Muscle of leg (tissue), 16 donors: ENCODE measurements at places on chromosomes 6 and 20.
A peak's percentile ranks its signal among the peaks of the same experiment; 100 is the strongest.

DNA sequence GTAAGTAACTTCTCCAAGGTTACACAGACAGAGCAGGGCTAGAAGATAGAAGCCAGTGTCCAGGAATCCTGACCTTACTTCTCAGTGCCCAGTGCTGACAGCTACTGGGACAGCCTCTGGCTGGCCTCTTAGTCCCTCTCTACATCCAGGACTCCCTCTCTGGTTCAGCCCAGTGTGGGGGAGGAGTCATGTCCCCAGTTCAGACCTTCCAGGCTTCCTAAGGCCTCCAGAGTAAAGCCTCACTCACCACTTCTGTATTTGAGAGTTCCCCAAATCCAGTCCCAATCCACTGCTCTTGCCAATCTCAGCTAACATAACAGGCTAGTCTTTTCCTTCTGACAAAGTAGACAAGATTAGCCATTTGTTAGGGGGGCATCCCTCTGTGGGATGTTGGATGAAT is 36.9 kb upstream of the EPB41L1 start:
- DNase-seq, result peak; percentile 43

- DNase-seq, result peak; percentile 90
Observed at GRCh38 chr20:47682028-47682783, 103.1 kb downstream of the SULF2 start.

DNA sequence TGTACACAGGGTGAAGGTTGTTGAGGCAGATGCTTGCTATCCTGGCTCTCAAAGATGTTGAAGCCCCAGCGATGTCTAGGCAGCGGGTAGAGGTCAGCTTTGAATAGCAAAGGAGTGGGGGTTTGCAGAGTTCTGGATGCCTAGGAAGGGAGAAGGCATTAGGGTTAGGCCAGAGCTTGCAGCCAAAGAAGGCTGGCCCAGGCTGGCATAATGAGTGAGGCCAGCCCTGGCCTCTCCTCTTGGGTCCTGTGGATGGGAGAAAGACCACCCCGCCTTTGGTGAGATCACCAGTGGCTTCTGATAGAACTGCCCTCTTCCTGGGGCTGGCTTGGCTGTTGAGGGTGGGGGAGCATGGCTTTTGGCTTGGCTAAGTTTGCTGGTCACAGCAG is 406 bp upstream of the WFDC5 start:
- no peak for DNase-seq

DNA sequence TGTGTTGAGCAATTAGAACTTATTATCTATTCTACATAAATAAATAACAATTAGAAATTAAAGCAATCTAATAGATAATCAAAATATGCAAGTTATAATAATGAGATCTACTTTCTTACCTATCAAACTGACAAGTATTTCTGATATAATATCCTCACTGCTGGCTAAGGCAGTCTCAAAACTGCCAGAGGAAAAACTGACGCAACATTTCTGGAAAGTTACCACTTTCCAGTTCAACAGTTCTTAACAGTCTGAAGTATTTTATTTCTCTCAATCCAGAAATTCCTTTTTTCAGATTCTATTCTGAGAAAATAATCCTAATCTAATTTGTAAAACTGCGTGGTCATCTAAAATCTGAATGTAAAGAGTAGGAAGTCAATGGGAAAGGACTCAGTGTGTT is 121.0 kb downstream of the TRDN start:
- peak; percentile 57 for DNase-seq

- DNase-seq, result peak; percentile 12
Observed at GRCh38 chr6:161901740-161902426, 628.0 kb upstream of the AGPAT4 start.

- DNase-seq, result no peak
Observed at GRCh38 chr6:5157621-5158138, 72.5 kb downstream of the PPP1R3G start.

- no peak for DNase-seq
Observed at GRCh38 chr6:31152781-31153180, 4.8 kb downstream of the CCHCR1 start.

GRCh38 chr6:147970970-147971369 is 371.7 kb upstream of the SASH1 start:
- DNase-seq, result no peak

- no peak for DNase-seq
Observed at GRCh38 chr6:156928126-156928525, 150.9 kb downstream of the ARID1B start.

DNA sequence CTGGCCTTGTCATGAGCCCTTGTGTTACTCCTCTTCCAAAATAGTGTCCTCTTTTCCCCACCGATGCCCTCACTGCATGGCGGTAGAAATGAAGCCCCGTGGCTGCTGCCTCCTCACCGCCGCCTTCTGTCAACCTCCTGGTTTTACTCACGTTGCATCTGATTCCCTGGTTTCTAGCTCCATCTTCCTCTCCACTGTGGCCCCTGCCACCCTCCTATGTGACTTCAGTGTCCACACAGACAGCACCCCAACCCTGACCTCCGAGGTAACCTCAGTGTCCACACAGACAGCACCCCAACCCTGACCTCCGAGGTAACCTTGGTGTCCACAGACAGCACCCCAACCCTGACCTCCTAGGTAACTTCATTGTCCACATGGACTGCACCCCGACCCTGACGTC is 122.8 kb upstream of the THBS2 start:
- DNase-seq, result no peak

DNA sequence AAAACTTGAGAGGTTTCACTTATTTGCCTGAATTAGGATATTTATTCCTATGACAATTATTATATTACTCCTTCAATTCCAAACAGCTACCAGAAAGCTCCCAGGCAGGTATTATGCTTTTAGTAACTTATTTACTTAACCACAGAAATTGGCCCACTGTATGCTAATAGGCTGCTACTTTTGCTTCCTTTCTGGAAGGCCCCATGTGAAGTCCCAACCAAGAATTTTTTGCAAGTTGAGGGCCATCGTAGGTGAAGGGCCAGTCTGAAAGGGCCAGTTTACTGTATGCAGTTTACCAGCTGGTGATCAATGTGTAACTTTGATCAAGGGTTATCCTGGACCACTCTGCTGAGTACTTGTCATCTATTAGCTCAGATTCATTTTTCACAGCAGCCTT is 45.0 kb downstream of the EDN1 start:
- DNase-seq, result no peak

DNA sequence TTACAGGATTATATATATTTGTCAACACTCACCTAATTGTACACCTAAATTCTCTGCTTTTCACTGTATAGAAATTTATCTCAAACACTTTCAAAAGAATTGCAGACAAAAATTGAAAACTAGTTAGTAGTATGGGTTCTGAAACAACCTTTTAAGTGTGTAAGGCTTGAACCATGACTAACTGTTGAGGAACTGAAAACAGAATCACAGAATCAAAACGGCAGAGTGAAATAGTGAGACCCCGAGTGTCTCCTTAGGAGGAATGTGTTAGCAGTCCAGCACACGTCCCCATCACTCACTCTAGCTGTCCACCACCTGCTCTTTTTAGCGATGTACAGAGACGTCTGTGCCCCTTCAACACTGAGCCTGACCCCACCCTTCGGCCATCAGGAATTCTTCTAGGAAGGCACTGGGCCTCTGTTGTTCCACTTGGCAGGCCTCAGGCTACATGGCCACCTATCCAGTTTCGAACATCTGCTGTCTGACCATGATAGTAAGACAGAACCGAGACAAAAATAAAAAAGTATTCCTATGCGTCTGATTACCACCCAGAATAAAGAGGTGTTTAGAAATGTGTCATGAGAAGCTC is 227.4 kb downstream of the C6orf118 start:
- peak; percentile 86 for DNase-seq

DNA sequence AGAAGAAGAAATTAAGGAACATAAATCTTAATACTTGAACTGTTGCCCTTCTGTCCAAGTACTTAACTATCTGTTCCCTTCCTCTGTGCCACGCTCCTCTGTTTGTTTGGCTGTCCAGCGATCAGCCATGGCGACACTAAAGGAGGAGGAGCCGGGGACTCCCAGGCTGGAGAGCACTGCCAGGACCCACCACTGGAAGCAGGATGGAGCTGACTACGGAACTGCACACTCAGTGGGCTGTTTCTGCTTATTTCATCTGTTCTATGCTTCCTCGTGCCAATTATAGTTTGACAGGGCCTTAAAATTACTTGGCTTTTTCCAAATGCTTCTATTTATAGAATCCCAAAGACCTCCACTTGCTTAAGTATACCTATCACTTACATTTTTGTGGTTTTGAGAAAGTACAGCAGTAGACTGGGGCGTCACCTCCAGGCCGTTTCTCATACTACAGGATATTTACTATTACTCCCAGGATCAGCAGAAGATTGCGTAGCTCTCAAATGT is 17.1 kb downstream of the IRF4 start:
- peak; percentile 72 for DNase-seq

- DNase-seq, result peak; percentile 58
Observed at GRCh38 chr6:161139766-161140553, 133.9 kb downstream of the AGPAT4 start.

GRCh38 chr6:112725541-112726085 is 378.5 kb downstream of the RFPL4B start:
- no peak for DNase-seq

- peak; percentile 94 for DNase-seq
Observed at GRCh38 chr20:51447097-51447764, 95.3 kb downstream of the NFATC2 start.

- no peak for DNase-seq
Observed at GRCh38 chr6:142935553-142936517, 9.1 kb downstream of the HIVEP2 start.

GRCh38 chr6:579339-579738 is 77.6 kb downstream of the HUS1B start:
- DNase-seq, result peak; percentile 30

- DNase-seq, result no peak
Observed at GRCh38 chr20:44796311-44796710, 14.0 kb downstream of the RIMS4 start.

GRCh38 chr6:24749297-24749696 is 25.4 kb upstream of the GMNN start:
- peak; percentile 34 for DNase-seq

DNA sequence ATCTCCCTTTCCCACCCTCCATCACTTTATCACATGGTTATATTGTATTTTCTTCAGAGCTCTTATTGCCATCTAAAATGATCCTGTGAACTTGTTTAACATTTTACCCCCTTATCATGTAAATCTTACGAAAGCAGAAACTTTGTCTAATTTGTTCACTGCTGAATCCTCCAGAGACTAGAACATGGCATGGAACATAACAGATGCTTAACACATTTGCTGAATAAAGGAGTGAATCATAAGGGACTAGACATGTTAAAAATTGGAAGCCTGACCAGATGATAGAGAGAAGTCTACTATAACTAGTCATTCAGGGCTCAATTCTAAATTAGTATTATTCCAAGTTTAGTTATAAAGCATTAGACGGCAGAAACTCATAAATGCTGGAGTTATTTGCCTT is 73.3 kb downstream of the MAN1A1 start:
- DNase-seq, result no peak

DNA sequence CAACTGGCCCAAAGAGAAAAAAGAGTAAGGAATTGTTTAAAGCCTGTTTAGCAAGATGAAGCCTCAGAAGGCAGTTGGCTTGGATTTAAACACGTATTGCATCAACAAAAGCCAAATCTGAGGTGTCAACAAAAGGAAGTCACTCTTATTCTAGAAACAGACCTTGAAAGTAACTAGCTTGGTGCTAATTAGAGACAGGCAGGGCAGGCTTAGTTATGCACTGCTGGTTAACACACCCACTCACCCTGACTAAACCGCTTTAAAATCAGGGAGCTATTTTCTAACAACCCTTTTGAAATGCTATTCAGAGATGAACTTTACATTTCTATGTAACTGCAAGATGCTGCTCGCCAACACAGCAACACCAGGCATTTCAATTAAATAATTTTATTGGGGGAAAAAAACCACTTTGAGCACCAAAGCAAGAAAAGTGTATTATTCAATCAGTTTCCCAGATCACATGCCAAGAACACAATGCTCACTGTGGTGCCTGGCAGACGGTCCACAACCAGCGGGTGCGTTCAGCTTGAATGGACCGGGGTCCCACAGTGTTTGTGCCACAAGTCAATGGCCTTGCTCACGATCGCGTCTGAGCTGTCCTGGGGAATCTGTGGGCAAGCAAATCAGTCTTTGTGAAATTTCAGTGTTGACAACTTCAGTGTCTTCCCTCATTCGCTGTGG is 23.6 kb downstream of the TBC1D7 start:
- no peak for DNase-seq

DNA sequence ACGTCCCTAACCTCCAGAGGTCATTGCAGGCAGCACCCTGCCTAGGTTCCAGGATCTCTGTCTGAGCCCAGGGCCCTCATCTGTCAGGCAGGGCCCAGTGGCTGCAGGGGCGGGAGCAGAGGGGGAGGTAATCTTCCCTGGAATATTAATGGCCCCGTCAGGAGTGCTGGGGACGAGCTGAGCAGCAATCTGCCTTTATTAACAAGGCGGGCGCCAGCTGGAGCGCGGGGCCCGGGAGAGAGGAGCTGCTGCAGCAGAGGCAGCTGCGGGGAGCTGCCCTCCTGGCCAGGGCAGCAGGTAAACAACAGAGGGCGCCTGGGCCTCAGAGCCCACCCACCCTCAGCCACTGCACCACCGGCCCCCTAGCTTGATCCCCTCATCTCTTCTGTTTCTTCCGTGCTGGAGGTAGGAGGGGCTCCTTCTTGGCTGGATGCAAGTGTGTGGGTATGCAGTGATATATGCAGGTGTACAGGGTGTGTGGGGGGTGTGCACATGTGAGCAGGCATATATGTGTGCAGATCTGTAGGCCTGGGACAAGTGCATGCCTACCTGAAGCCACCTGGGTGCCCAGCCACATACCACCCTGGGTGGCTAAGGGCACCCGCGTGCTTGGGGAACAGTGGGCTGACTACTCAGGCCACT is 131.8 kb upstream of the MLN start:
- DNase-seq, result no peak

DNA sequence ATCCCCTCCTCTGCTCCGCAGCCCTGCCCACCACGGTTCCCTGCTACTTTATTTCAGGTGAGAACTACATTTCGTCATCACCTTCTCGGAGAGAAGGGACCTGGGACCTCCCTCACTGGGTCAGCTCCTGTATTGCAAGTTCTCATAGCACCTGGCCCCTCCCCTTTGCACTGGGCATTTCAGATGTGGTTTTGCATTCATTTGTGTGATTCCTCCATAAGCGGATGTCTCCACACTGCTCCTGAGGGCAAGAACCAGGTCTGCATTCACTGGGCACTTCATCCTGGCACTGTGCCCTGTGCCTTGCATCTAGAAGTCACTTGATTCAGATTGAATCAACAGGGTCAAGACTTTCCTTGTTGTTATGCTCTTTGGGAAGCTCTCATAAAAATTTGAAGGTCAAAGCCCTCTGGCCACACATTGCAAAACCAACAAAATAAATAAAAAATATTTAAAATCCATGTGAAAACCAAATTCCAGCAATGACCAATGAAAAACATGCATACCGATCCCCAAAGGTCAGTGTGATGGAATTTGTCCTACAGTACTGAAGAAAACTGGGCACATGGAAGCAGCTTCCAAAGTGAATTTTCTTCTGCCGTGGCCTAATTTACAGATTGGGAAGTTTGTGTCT is 89.1 kb upstream of the F13A1 start:
- DNase-seq, result no peak

DNA sequence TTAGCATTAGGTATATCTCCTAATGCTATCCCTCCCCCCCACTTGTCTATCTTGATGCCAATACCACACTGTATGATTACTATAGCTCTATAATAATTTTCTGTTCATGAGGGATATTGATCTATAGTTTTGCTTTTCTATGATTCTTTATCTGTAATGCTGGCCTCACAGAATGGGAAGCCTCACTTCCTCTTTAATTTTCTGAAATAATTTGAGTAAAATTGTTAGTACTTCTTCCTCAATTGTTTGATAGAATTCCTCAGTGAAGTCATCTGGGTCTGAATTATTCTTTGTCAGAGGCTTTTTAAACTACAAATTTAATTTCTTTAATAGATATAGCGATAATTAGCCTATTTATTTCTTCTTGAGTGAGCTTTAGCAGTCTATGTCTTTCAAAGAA is 31.2 kb downstream of the SIRPD start:
- no peak for DNase-seq
